ENCODE measurements at places on chromosomes 12 and 14.

GRCh38 chr12:2083008-2083407 lies 30.2 kb downstream of the CACNA1C start:
- DNase-seq, result no peak

DNA sequence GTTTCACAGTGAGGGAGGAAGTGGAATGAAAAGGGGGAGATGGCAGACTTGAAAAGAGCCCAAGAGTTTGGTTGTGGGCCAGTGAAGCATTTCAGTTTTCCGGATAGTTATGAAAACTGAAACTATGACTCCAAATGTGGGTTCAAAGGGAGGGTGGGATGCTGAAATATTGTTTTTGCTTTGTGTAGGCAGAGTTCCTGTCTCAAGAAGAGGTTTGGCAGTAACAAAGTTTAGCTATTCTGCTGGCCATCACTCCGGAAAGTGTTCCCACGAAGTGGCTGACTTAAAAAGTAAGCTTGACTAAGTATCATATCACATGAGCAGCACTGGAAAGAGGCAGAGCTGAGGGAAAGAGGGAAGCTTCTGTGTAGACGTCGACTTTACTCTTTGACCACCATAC lies 85.2 kb downstream of the CAND1 start:
- DNase-seq, result no peak

GRCh38 chr12:130117701-130118100 lies 44.6 kb upstream of the FZD10 start:
- no peak for DNase-seq

- DNase-seq, result peak; percentile 88
Measured at GRCh38 chr12:56116267-56117081, at the start of gene RPL41. Gene RPL41, plus strand, starts transcription at chr12:56116633.

- no peak for DNase-seq
Measured at GRCh38 chr14:63701606-63702299, 26.1 kb downstream of the SGPP1 start.

GRCh38 chr12:21472197-21472823 lies 29.1 kb downstream of the RECQL start:
- no peak for DNase-seq

DNA sequence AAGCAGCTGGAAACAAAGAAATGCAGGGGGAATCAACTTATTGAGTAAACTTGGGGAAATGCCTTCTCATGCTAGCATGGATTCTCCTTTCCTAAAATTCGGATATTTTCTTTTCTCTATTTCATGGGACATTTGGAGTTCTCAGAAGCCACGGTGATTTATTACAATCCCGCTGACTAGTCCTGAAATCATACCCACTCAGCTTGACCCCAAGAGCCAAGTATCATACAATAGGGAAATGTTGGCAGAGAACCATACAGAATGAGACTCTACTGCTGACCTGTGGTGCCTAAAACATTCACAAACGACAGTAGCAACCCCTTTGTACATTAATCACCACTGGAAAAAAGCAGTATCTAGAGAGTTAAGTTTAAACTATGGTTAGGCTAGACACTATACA lies 112.4 kb downstream of the KICS2 start:
- no peak for DNase-seq

- no peak for DNase-seq
Measured at GRCh38 chr12:53532524-53533445, 25.5 kb upstream of the NPFF start.

GRCh38 chr12:27101290-27101689 lies 18.9 kb upstream of the C12orf71 start:
- DNase-seq, result no peak

- no peak for DNase-seq
Measured at GRCh38 chr14:58193542-58193941, 6.4 kb upstream of the ACTR10 start.

- DNase-seq, result no peak
Measured at GRCh38 chr12:90706036-90706435, 248.9 kb downstream of the CCER1 start.

GRCh38 chr12:28218875-28219274 lies 28.6 kb downstream of the CCDC91 start:
- no peak for DNase-seq

- DNase-seq, result no peak
Measured at GRCh38 chr14:33370426-33370825, 431.7 kb downstream of the NPAS3 start.

- no peak for DNase-seq
Measured at GRCh38 chr14:96225213-96225612, 20.6 kb downstream of the BDKRB2 start.

- no peak for DNase-seq
Measured at GRCh38 chr12:98644433-98644711, 216 bp downstream of the IKBIP start.

DNA sequence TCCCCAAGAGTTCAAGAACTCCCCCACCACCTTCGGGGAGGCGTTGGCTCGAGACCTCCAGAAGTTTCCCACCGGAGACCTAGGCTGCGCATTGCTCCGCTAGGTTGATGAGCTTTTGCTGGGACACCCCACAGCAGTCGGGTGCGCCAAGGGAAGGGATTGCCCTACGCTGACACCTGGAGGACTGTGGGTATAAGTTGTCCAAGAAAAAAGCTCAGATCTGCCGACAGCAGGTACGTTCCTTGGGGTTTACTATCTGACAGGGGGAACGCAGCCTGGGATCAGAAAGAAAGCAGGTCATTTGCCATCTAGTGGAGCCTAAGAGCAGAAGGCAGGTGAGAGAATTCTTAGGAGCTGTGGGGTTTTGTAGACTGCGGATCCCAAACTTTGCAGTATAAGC lies 98.8 kb downstream of the FRMD6 start:
- no peak for DNase-seq

DNA sequence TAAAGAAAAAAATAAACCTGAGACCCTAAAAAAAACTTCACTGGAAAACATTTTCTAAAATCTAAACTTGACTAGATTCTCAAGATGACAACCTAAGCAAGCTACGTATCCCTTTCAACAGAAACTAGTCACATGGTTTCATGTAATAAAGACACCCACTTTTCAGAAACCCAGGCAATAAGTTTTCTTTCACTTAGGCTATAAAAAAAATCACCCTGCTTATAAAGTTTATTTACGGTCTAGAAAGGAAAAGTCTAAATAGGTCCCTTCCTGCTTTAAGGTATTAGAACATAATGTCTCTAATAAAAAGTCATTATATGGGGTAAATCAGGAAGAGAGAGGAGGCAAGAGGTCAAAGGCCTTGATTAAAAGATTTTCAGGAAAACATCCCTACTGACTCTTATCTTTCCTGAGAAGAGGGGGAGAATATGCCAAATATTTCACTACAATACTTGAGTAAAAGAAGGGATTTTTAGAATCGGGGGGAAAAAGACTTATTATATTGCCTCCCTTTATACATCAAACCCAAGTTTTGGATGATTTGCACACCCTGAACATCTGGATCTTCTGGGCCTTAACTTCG lies 9.5 kb downstream of the CLIP1 start:
- DNase-seq, result no peak

DNA sequence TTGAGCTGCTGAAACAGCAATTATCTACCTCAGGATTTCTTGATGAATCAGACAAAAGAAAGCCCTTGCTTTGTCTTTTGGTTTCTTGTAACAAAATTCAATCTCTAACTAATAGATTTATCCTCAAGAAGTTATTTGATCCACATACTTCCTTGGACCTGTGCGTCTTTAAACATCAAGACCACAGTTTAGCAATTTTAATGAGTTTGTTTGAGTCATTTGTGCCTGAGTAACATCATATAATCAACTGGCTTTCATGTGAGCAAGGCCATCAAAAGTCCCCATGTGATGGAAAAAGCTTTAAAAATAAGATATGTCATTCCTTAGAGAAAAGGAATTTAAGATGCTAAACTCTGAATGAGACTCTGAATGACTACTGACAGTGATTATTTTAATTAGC lies 52.3 kb downstream of the KCNC2 start:
- DNase-seq, result no peak

DNA sequence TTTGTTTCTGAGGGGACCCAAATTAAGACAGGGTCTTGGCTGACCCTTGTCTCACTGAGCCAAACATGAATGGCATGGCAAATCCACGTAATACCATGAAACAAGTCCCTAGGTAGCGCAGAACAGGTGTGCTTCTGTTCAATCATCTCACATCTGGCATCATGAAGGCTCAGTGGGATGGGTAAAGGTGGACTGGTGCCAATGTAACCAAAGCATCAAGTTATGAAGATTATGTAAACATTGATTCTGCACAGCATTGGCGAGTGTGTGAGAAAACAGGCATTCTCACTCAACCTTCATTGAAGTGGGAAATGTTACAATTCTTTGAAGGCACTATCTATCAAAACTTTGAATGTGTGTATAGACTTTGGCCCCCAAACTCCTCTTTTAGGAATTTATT lies 41.9 kb downstream of the PTGER2 start:
- no peak for DNase-seq

- peak; percentile 19 for DNase-seq
Measured at GRCh38 chr14:84453307-84453950, 1076.5 kb upstream of the FLRT2 start.

DNA sequence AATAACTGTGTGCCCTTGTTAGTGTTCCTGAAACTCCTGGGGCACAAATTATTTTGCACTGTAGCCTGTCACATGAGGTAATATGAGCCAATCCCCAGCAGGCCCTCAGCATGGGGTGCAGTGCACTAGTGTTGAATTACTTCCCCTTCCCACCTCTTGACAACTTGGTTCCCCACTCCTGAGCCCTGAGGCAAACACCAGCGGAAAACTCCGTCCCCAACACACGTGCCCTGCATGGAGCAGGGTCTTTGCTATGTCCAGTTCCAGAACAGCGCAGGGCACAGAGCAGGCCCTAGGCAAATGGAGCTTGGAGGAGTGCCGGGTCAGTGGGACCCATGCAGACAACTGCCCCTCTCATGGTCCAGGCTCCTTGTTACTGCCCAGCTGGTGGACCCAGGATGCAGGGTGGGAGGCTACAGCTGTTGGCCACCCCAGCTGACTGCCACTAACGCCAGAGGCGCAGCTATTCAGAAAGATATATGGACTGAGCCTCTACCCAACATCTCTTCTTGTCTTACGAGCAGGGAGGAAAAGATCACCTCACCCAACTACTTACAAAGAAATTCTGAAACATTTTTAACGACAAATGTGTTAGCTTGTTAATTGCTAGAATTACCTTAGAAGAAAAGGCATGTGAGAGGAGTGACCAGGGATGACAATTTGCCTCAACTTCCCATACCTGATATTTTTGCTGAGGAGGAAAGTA lies 71.6 kb downstream of the NT5DC3 start:
- DNase-seq, result no peak

GRCh38 chr12:8846305-8846704 lies 23.9 kb downstream of the A2ML1 start:
- no peak for DNase-seq

- DNase-seq, result no peak
Measured at GRCh38 chr12:49041881-49042484, 18.6 kb downstream of the KMT2D start.

DNA sequence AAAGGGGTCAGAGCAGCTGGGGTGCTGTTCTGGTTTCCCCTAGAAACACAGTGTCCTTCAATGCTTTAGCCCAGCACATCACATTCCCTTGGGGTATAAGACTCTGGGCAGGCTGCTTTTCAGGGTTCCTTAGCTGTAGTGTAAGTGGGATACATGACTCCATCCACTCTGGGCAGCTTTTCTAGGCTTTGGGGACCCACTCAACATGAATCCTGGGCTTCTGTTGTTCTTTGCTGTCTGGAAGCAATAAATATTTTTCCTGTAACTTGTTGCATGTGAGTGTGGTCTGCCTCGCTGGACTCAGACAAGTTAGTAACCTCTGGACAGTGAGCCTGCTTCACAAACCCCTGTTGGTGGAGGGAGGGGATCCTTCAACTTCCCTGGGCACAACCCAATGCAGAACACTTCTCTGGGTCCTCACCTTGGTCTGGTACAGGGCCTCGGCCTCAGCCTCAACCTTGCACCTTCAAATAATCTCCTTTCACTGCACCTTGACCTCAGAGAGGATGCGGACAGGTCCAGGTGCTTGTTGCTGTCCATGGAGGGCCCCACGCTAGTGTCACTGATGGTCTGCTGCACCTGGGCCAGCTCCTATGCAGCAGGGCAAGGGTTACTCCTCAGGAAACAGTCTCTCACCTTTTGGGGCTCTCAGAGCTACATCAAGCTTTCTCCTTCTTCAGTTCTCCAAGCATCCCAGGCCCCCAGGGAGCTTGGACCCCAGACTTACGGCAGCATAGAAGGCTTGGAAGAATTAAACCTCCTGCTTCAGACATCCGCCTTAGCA lies 13.5 kb upstream of the KRT73 start:
- no peak for DNase-seq

DNA sequence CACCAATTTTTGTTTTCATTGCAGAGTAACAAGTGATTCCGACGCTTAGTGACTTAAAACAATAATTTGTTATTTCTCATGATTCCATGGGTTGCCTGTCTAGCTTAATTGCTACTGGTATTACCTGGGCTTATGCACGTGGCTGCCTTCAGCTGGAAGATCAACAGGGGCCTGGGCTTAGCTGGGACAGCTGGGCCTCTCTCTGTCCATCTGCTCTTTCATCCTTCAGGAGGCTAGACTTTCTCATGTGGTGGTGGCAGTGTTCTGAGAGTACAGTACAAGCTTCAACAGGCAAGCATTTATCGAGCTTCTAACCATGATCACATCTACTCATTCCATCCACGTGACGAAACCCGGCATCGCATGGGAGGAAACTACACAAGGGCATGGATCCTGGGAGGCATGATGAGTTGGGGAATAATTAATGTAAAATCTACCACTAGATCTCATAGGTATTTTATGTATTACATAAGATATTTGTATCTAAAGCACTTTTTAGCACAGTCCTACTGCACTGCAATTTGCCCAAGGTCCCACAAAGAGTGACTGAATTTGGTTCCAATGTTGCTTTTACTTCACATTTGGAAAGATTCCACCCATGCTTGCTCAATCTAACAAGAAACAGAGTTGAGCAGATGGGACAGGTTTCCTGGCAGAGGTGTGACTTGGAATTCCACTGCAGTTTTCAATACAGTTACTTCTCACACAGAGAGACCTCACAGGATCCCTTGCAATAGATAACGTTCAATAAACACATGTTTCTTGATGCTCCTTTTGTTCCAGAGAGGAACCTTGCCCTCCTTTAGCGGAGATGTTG lies 153.1 kb upstream of the FRMD6 start:
- no peak for DNase-seq

DNA sequence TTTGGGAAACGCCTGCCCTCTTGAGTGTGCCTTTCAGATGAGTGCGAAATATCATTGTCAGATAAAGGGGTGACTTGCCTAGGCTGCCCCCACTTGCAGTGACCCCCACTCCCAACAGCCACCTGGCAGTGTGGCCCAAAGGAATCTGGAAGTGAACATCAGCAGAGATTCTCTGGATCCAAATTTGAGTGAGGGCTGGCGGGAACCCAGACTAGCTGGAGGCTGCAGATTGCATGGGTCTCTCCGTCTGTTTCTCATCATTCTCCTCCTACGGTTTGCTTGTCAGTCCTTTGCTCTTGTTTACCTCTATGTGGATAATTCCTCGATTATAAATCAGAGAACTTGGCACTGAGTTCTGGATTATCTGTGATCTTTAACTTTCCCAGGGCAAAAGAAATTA lies 280.8 kb downstream of the ZFP36L1 start:
- DNase-seq, result no peak
